ENCODE measurements at places on chromosomes 13 and 19.

DNA sequence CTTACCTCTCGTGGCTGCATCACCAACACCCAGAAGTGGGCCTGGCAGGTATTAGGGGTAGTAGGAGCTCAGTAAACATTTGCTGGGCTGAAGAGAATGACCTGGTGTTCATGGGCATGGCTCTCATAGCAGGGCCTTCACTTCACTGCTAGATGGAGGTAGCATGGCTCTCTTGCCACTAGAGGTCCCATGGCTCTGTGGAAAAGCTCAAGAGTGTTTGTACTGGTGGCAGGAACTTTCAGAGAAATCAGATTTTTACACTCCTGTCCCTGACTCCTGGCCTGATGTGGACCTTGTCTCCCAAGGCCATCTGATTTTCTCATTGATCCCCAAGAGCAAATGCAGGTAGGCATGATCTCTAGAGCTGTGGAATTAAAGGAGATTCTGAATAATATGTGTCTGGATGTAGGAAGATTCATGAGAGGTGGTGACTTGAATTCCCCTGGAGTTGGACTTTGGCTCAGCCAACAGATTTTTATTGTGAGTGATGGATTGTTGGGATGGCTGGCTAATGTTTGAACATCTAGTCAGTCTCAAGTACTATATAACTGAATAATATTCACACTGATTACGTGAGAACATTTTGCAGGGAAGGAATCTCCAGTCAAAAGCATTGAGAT, 5.7 kb downstream of the ZNF574 start:
- DNase-seq = no peak

DNA sequence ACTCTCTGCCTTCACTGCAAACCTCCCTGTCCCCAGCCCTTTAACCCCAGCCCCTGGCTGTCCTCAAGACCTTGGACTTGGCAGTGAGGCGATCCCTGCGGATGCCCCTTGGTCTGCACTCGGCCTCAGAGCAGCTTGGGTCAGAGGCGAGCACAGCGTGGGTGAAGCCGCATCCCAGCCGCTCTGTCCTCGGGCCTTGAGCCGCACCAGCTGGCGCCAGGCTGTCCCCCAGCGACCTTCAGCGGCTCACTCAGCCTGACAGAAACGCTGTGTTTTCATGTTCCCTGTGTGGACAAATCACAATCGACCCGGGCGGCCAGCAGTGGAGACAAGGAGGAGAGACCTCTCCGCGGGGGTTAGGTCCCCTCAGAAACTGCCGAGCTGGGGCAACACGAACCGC, 52.0 kb downstream of the GNG7 start:
- DNase-seq = no peak

GRCh38 chr13:45335397-45336024, 5.5 kb downstream of the TPT1 start:
- DNase-seq = no peak

- no peak for DNase-seq
These were observed 152.7 kb downstream of the TNFRSF19 start for GRCh38 chr13:23722726-23723453.

DNA sequence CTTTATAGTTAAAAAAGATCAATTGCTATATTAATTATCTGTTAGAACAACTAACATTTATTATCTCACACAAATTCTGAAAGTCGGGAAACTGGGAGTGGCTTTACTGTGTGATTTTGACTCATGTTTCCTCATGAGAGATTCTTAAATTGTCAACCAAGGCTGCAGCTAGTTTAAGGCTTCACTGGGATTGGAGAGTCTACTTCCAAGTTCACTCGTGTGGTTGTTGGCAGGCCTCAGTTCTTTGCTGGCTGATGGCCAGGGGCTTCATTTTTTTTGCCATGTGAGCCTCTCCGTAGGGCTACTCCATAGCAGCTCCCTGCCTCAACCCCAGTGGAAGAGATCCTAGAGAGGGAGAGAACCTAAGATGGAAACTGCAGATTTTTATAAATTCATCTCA, 24.5 kb upstream of the LPAR6 start:
- no peak for DNase-seq

DNA sequence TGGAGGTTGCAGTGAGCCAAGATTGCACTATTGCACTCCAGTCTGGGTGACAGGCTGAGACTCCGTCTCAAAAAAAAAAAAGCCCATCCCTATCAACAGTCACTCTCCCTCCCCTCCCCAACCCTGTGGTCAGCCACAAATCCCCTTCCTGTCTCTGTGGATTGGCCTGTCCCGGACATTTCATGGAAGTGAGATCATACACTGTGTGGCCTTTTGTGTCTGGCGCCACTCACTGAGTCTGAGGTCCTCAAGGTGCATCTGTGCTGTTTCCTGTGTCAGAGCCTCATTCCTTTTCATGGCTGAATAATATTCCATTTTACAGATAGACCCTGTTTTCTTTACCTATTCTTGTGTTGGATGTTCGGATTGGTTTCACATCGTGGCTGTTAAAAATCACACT, 149.5 kb downstream of the PTPRS start:
- DNase-seq = no peak

GRCh38 chr13:59666504-59666903, 497.2 kb downstream of the DIAPH3 start:
- DNase-seq = no peak

DNA sequence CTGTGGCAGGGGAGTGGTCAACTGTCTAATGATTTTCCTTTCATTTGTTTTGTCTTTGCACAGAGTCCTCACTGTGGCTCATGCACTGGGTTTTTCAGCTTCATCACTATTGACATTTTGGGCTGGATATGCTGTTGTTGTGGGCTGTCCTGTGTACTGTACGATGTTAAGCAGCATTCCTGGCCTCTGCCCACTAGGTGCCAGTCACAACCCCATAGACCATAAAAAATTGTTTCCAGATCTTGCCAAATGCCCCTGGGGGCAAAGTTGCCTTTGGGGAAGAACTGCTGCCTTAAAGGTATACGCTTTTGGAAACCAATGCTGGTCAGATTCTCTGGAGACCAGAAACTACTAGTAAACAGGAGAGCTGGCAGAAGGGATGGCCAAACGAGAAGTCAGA, 310.4 kb downstream of the SPRY2 start:
- no peak for DNase-seq

- no peak for DNase-seq
These were observed 63.0 kb upstream of the FLT1 start for GRCh38 chr13:28557725-28558520.

DNA sequence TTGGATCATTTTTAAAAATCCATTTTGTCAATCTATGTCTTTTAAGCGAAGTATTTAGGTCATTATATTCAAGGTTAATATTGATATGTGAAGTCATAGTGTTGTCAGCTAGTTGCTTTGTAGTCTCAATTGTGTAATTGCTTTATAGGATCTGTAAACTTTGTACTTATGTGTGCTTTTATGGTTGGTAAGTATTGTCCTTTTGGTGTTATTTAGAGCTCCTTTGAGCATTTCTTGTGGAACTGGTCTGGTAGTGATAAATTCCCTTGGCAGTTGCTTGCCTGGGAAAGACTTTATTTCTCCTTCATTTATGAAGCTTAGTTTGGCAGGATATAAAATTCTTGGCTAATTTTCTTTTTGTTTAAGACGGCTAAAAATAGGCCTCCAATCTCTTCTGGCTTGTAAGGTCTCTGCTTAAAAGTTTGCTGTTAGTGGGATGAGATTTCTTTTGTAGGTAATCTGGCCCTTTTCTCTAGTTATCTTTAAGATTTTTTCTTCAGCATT, 368.8 kb downstream of the SPRY2 start:
- DNase-seq = no peak

DNA sequence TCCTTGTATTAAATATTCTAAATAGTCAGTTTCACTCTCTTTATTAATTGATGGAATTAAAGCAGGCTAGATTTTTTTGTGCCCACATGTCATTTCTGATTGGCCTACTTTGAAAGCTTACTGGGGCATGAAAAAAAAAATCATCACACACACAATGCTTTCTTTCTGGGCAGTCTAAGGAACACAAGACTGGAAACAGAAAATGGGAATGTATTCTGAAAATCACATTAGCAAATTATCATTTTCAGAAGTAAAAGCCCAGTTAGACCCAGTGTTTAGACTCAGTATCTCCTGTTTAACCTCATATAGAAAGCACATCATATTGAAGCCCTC, 339.4 kb downstream of the SPRY2 start:
- DNase-seq = no peak

- peak; percentile 33 for DNase-seq
These were observed 46.8 kb downstream of the COG3 start for GRCh38 chr13:45511310-45512097.

DNA sequence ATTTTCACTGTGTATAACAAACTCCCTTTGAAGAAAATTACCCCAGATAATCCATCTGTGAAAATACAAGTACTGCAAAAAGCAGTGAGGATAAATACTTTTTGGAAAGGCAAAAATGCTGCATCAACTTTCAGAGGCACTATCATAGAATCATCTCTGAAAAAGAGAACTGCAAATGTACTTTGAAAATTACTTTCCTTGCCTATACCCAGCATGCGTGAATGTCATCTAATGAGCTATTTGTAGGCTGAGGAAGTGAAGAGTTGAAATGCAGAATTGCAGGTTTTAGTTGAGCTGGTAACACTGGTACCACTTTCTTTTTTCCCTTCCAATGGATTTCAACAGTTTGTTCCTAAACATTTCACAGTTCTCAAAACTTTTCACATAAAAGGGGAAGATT, 196.7 kb downstream of the TBC1D4 start:
- DNase-seq = no peak

- no peak for DNase-seq
These were observed 416.4 kb downstream of the TSHZ3 start for GRCh38 chr19:30932854-30933253.

GRCh38 chr13:61358599-61358998, 57.0 kb downstream of the PCDH20 start:
- no peak for DNase-seq

- DNase-seq = no peak
These were observed 43.8 kb downstream of the SPTBN4 start for GRCh38 chr19:40510526-40511115.

DNA sequence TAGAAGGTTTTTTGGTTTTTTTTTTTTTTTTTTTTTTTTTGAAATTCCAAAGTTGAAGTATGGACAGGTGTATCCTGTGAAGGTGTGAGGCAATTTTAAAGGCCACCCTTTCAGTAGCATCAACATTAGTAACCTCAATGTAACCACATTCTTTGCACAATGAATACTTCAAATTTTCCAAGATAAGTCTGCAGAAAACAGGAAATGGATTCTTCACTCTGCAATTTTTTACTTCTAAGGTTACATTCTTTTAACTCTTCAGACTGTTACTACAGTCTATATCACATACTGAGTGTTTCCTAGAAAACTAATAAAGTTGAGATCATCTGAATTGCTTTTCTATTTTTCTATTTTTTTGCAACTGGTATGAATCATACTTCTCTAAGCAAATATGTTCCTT, 569.0 kb upstream of the GPC6 start:
- no peak for DNase-seq

GRCh38 chr19:37251308-37252229, 33.6 kb downstream of the ZNF383 start:
- peak; percentile 93 for DNase-seq

DNA sequence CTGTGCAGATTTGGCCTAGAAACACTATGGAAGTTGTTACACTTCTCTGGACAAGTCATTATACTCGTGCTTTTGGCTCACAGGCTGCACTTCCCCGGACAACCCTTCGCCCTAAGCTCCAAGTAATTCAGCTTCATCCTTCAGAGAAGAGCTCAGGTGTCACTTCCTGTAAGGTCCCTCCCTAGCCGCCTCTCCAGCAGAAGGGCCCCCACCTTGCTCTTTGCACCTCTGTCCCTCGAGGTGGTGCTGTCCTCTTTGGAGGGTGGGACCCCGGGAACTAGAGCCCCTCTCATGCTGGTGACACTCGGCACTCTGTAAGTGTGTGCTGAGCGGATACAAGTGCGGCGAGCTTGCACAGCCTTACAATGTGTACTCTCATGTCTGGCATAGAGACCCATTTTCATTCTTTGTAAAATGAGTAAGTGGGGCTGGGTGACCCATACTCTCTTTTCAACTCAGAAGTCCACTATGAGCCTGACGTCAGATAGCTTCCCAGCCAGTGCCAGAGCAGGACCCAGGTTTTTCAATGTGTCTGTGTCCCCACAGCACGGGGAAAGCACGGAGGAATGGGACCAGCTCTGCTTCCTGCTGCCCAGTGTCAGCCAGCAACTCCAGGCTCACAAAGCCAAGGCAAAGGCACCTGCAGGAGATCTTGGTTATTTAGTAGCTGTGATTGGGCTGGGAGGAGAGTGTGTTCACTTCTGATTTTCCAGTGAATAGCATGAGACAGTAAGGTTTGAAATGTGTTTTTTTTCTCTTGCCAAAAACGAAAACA, 26.9 kb downstream of the CHAMP1 start:
- no peak for DNase-seq

GRCh38 chr13:63367522-63368198, 1952.0 kb upstream of the PCDH20 start:
- DNase-seq = no peak

- DNase-seq = no peak
These were observed 1690.7 kb downstream of the SLITRK5 start for GRCh38 chr13:89361909-89362308.

- DNase-seq = peak; percentile 9
These were observed 286.1 kb downstream of the IRS2 start for GRCh38 chr13:109500146-109500773.

DNA sequence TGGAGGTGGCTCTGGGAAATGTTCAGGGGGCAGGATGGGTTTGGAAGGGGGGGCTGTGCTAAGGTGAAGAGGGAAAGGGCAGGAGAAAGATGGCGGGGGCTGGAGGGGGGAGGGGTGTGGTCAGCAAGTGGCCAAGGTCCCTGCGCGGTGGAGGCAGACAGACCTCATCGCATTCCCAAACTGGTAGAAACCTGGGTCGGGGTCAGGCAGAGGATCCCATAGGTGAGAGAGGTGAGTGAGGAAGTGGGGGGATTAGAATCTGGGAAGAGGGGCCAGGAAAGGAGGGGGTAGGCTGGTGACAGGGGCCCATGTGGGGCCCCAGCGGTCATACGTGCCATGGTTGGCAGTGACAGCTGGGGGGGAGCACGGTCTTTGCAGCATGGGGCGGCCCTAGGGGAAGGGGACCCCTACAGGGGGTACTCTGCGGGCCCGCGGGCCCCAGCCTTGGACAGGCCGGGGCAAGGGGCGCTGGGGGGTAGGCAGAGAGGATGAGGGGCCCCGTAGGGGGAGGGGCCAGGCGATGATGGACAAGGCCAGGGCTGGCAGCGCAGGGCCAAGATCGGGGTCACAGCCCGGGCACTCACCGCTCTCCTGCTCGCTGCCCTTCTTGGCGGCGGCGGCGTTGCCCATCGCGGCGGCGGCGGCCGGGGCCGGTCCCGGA, 514 bp downstream of the PRKACA start:
- DNase-seq = no peak

- no peak for DNase-seq
These were observed 1.1 kb downstream of the PAF1 start for GRCh38 chr19:39389631-39390414.

DNA sequence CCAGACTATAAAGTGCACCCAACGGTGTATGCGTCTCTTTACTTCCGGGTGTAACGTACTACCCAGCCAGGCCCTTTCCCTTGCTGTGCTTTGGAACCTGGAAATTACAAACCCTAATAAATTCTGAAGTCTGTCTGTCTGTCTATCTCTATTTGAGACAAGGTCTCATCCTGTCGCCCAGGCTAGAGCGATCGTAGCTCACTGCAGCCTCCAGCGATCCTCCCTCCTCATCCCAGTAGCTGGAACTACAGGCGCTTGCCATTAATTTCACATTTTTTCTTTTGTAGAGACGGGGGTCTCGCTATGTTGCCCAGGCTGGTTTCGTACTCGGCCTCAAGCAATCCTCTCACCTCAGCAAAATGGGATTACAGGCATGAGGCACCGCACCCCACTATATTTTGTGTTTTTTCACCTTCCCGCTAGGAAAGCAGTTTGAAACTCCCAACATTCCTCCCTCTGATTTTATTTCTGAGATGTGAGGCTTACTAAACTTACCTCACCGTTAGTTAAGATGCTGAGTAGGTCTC, 469 bp upstream of the RNF6 start:
- no peak for DNase-seq

- no peak for DNase-seq
These were observed 54.0 kb upstream of the F7 start for GRCh38 chr13:113051641-113052040.
